CD4-positive, alpha-beta T cell treated with Interferon alpha-2 for 1 hour (primary cell): ENCODE measurements at places on chromosomes 2 and 18.

DNA sequence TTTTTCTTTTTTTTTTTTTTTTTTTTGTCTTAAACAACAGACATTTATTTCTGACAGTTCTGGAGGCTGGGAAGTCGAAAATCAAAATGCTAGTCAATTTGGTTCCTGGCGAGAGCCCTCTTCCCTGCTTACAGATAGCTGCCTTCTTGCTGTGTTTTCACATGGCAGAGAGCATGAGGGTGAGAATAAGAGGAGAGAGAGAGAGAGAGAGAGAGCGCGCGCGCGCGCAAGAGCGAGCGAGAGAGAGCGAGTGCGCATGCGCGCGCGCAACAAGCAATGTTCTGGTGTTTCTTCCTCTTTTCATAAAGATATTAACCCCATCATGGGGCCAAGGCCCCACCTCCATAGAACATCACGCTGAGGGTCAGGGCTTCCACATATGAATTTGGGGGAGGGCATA is 20.9 kb downstream of the MTCL1 start:
- DNase-seq = no peak

- peak; percentile 59 for DNase-seq
These were observed 3.0 kb downstream of the MBD5 start for GRCh38 chr2:148023861-148024260.

GRCh38 chr2:23532391-23533337 is 147.7 kb downstream of the KLHL29 start:
- peak; percentile 36 for DNase-seq

DNA sequence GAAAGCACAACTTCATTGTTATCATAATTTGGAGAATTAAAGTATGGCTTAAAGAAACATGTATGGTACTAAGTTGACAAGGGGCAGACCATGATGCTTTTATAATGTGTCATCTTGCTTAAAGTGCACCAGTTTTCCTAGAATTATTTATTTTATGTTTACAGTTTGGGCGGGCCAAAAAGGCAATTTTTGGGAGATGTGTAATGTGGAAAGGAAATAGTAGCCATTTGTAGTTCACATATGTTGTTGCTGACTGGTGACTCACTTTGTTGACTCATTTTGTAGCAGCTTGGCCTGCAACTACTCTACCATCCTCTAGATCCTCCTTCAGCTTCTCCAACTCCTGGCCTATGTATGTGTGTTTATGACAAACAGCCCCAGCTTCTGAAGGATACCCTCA is 7.7 kb downstream of the ZSCAN30 start:
- DNase-seq = no peak

DNA sequence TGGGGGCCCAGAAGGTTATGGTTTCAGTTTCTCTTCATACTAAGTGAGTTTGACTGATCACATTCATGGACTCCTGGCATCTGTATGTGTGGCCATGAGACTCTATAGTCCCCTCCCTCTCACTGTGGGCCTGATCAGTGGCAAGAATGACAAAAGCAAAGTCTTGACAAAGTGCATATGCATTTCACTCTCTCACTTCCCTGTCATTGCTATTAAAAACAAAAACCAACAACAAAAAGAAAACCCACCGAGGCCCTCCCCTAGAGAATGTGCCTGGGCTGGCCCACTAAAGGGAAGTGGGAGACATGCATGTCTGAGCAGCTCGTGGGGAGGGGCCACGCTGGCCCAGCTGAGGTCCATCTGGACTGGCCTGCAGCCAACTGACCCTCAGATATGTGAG is 600.1 kb upstream of the RAB6C start:
- no peak for DNase-seq

DNA sequence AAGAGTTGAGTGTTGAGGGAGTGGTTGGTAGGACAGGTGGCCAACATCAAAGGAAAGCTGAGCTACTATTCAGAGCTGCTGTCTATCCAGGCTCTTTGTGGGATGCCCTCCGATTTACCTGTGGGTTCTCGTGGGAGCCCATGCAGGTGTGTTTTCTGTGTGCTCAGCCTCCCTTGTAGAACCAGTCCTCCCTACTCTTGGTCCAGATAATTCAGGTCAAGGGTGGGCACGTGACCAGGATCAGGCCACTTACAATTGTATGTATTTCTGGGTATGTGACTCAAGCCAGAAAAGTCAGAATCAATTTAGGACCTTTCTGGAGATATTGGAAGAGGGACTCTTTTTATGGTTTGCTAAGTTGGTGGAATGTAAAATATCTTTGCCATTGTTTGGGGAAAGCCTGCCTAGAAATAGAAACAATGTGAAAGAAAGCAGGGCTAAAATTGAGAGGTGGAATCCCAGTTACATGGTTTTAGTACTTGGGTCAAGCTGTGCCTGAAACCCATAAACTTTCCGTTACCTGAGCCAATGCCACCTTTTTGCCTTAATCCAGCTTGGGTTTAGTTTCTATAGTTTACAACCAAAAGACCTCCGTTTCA is 93.2 kb downstream of the PDCL3 start:
- DNase-seq = no peak

DNA sequence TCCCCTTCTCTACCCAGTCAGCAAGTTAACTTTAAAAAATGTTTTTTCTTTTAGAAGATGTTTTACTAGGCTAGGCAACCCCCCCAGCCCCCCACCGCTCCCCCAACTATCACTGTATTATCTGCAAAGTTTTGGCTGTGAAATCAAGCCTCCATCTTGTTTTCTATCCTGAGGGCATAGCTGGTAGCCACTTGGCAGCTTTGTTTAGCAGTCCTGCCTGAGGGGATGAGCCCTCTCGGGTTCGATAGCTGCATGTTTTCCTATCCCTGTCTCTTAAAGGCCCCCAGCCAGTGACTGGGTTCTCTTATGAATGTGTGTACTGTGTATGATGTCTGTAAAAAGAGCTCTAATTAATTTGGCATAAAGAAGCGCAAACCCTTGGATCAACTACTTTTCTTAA is 43.4 kb downstream of the MRO start:
- DNase-seq = no peak

GRCh38 chr2:98664323-98664722 is 55.9 kb downstream of the UNC50 start:
- DNase-seq = peak; percentile 43

- DNase-seq = no peak
These were observed 17.7 kb downstream of the SH2D6 start for GRCh38 chr2:85435981-85436835.
